Peyer's patch (tissue), 4 donors: ENCODE measurements at places on chromosomes 6 and 20. TPM values are rescaled to one million over a fixed set of nuclear protein-coding genes. Genes with fewer than 3 reads are reported as not detected.

Gene RIMS4
- total RNA-seq, result not detected

Gene STX11
- total RNA-seq, result 11.6 TPM

Gene ARG1
- not detected for total RNA-seq

DNA sequence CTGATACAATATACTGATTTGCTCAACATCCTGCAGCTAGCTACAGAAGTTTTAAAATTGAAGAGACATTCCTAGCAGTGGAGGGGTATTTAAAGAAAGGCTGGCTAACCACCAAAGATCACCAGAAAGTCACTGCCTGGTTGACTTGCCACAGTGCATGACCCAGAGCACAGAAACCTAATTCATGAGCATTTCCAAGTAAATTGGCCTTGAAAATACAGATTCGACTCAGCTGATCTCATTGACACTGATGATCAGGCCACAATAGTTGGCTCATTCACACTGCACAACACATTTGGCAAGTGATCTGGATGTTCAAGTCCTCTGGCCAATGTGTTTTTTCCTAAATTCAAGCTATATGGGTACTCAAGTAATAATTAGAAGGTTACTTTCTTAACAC is 13.3 kb upstream of the TDRD6 start:
- H3K4me1 ChIP-seq, result no peaks in the 10 kb centered on the region
- H3K4me3 ChIP-seq, result no peak overlapping the region

GRCh38 chr20:42688576-42688975 is 501.1 kb downstream of the PTPRT start:
- DNase-seq, result no peak
- no peak overlapping the region for H3K27ac ChIP-seq
- H3K27me3 ChIP-seq, result no peaks in the 10 kb centered on the region
- H3K4me1 ChIP-seq, result no peaks in the 10 kb centered on the region
- no peaks in the 10 kb centered on the region for H3K36me3 ChIP-seq
- no peak overlapping the region for H3K4me3 ChIP-seq

GRCh38 chr6:5282191-5282623 is 20.9 kb downstream of the FARS2 start:
- DNase-seq, result no peak
- H3K4me1 ChIP-seq, result no peaks in the 10 kb centered on the region
- H3K4me3 ChIP-seq, result no peak overlapping the region
- H3K36me3 ChIP-seq, result no peaks in the 10 kb centered on the region
- no peak overlapping the region for H3K27ac ChIP-seq
- no peaks in the 10 kb centered on the region for H3K27me3 ChIP-seq

DNA sequence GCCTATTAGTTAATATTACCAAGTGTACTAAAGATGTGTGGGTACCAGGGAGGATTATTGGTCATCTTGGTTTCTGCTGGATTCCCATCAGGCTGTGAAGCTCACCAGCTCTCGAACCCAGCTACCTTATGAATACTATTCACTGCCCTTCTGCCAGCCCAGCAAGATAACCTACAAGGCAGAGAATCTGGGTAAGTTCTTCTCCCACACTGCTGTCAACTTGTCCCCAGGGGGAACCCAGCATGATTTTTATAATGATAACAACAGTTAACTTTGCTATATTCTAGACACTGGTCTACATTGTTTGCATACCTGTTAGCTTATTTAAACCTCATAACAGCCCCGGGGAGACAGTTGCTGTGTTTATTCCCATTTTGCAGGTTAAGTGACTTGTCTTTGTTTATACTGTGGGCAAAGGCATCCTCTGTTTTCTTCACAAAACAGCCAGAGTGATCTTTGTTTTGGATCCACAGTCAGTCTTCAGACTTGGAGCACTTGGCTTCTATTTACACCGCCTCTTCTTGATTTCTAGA is 26.5 kb downstream of the TM9SF4 start:
- DNase-seq, result no peak
- H3K27me3 ChIP-seq, result no peaks in the 10 kb centered on the region
- no peaks in the 10 kb centered on the region for H3K4me1 ChIP-seq
- H3K4me3 ChIP-seq, result no peak overlapping the region
- H3K27ac ChIP-seq, result no peak overlapping the region

- H3K27ac ChIP-seq, result no peak overlapping the region
- no peaks in the 10 kb centered on the region for H3K27me3 ChIP-seq
- H3K4me3 ChIP-seq, result no peak overlapping the region
- no peak for DNase-seq
- no peaks in the 10 kb centered on the region for H3K36me3 ChIP-seq
Measured at GRCh38 chr20:57317789-57318371, 11.7 kb upstream of the SPO11 start.

DNA sequence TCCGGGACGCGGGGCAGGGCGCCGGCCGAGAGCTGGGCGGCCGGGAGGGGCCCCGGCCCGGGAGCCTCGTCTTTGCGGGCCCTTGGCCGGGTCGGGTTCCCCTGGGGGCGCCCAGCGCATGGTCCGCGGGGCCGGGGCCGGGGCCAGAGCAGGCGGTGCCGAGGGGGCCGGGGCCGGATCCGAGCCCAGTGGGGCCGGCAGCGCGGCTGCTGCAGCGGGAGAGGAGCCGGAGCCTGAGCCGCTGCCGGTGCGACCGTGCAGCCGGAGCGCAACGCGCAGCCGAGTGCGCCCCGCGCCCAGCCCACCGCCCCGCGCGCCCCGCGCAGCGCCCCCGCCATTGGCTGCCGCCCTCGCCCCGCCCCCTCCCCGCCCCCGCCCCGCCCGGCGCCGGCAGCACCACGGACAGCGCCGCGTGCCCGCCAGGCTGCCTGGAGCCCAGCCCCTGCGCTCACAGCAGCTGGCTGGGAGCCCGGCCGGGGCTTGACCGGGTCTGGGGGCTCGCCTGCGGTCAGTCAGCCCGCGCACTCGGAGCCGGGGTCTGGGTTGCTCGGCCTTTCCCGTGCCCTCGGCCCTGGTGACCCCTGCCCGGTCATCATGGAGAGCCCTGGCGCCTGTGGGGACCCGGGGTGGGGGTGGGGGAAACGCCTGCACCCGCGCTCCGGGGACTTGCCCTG is at the start of gene HRH3:
TSS of gene HRH3 (minus strand) at position 287 of the 674 bp plus-strand sequence. CDS start 308 bp downstream, outside the sequence.
- peak within 1 kb of the TSS; percentile 51 for H3K4me3 ChIP-seq
- DNase-seq, result no peak

- H3K27ac ChIP-seq, result no peak overlapping the region
- H3K36me3 ChIP-seq, result no peaks in the 10 kb centered on the region
- H3K4me1 ChIP-seq, result no peaks in the 10 kb centered on the region
- H3K4me3 ChIP-seq, result no peak overlapping the region
- DNase-seq, result no peak
Measured at GRCh38 chr6:56417823-56418222, 170.4 kb upstream of the COL21A1 start.
